ENCODE measurements at places on chromosomes 16 and 17.

DNA sequence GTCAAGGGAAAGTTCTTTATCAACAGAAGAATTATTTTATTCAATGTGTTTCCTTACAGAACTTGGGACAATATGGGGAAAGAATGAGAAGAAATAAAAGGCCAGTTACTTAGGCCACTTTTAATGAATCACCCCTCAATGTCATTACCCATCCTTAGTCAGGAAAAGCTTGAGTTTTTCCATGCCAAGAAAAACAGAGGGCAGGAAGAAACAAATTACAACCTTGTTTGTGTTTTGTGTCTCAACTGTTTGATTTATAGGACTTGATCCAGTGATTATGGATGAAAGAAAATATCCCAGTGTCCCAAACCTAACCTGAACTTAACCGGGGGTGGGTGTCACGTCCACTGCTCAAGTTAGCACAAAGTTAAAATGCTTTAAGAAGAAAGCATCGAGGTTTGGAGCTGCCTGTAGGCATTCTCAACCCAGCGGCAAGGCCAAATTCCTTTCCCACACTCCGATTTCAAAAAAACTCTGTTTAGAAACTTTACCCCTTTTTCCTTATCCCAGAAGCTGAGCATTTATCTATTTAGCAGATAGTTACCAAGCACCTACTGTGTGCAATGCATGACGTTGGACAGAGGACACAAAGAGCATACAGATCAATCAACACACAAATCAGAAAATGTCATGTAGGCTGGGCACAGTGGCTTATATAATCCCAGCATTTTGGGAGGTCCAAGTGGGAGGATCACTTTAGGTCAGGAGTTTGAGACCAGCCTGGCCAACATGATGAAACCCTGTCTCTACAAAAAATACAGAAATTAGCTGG is 14.0 kb upstream of the CYB5B start:
- DNase-seq = no peak

DNA sequence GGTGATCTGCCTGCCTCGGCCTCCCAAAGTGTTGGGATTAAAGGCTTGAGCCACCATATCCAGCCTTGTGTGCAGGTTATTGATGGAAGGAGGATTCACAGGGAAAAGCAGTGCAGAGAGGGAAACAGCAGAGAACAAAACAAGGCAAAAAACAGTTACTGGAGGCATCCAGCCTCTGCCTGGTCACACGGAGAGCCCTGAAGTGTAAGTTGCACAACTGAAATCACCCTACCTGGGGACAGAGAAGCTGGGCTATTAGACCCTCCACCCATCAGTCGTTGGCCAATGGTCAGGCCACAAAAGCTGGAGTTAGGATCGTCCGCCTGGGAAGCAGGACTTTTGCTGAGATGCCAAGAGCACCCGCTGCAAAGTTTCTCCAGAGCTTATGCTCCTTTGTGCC is 57.9 kb upstream of the BCO1 start:
- DNase-seq = no peak

DNA sequence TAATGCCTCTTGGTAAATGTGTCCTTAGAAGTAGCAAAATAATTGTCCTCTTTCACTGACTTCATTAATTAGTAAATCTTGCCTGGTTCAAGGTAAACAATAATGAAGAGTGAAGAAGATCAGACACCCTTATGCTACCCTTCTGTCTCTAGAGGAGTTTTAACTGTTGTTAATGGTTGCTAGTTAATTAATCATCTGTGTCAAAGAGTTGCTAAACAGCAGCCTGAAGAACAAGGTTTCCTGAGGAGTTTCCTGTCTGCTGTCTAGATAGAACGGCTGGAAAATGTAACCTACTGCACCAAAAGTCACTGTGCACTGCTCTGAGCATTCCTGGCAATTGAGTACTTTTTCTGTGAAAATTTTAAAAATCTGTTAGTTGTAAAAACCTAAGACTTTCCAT is 131.3 kb downstream of the NLK start:
- no peak for DNase-seq

GRCh38 chr16:59463776-59464175 is 729.7 kb upstream of the GOT2 start:
- no peak for DNase-seq

DNA sequence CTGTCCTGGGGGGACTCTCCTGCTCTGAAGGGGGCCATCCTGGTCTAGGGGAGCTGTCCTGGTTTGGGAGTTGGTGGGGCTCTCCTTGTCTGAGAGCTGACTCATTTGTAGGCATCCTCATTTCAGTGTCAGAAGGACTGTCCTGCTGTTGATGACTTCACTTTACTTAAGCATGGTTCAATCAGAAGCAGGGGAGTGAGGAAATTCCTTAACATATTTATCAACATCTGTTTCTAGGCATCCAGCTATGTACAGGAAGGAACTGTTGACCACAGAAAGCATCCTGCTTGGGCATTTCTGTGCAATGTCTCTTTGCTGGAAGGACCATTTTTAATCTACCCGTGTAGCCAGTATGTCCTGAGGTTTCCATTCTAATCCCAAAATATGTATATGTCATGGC is 502.7 kb upstream of the HSBP1 start:
- DNase-seq = no peak

- DNase-seq = no peak
Observed at GRCh38 chr16:7390974-7391373, 58.3 kb downstream of the RBFOX1 start.

- peak; percentile 30 for DNase-seq
Observed at GRCh38 chr16:23508589-23509440, 1.5 kb downstream of the GGA2 start.

GRCh38 chr16:19499006-19499405 is 22.9 kb downstream of the GDE1 start:
- no peak for DNase-seq

- no peak for DNase-seq
Observed at GRCh38 chr17:29007860-29008455, 2.1 kb upstream of the SEZ6 start.

GRCh38 chr17:31475378-31476162 is 84.1 kb downstream of the RAB11FIP4 start:
- no peak for DNase-seq

- DNase-seq = no peak
Observed at GRCh38 chr16:85501900-85502299, 111.2 kb upstream of the GSE1 start.

- peak; percentile 42 for DNase-seq
Observed at GRCh38 chr16:53509906-53510703, 7.1 kb upstream of the AKTIP start.

GRCh38 chr16:58317608-58318152 is 22.9 kb upstream of the PRSS54 start:
- no peak for DNase-seq

DNA sequence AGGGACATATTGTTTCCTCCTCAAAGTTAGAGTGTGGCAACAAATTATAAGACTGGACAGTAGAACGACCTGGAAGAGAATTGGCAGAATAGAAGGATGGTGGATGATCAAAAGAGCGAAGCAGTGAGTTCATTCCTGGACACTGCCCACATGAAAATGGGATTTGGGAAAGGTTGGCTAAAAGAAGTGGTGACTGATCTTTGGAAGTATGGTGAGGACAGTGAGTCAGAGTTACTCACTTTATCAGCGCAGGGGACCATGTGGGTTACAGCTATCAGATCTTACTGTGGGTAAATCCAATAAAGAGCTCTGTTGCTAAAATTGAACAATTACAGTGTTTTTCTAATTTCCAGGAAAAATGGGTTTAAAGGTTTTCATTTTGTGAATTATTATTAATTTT is 2.7 kb upstream of the TANC2 start:
- no peak for DNase-seq

DNA sequence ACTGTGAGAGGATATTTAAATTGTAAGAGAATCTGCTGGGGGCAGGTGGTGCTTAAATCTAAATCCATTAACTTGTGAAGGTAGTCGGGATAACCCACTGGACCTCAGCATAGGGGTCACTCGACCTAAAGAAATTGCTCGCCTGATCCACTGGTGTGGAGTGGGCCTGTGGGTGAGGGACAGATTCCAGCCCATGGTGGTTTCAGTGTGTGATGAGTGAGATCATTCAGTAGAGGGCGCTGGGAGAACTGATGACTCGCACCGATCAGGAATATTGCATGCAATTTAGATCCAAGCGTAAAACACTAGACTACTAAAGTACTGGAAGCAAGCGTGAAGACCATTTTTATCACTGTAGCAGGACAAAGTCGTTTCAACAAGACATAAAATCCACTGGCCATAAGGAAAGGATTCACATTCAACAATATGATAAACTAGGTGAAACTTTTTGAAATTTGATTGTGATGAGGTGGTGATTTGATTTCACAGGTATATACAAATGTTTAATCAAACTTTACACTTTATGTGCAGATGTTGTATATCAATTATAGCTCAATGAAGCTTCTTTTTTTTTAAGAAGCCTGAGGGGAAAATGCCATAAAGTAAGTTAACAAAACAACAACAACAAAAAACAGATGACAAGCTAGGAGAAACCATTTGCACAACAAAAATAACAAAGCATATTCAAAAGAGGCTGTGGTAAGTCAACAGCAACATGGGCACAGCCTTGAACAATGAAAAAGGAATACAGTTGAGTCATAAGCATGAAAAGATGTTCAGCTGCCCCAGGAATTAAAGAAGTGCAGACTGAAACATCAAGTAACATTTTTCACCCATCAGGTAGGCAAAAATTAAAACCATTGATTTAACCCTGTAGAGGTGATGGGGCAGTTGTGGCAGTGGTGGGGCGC is 7.5 kb upstream of the TMEM170A start:
- peak; percentile 29 for DNase-seq

- DNase-seq = peak; percentile 57
Observed at GRCh38 chr16:67246081-67246755, 1.1 kb downstream of the FHOD1 start.

DNA sequence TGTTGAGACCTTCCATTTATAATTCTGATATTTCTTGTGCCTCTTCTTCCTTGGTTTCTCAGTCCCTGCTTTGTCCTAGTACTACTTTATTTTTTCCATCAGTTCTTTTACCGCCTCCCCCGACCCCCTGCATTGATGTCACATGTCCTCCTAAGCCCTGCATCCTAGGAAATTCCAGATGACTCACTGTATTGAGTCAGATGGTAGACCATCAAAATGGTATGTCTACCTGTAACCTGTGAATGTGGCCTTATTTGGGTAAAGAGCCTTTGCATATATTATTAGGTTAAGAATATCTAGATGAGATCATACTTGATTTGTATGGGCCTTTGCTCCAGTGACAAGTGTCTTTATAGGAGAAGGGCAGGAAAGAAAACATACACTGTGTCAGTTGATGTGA is 515.3 kb upstream of the CA10 start:
- no peak for DNase-seq

- DNase-seq = no peak
Observed at GRCh38 chr16:5841974-5842373, 744.4 kb upstream of the EEF2KMT start.

DNA sequence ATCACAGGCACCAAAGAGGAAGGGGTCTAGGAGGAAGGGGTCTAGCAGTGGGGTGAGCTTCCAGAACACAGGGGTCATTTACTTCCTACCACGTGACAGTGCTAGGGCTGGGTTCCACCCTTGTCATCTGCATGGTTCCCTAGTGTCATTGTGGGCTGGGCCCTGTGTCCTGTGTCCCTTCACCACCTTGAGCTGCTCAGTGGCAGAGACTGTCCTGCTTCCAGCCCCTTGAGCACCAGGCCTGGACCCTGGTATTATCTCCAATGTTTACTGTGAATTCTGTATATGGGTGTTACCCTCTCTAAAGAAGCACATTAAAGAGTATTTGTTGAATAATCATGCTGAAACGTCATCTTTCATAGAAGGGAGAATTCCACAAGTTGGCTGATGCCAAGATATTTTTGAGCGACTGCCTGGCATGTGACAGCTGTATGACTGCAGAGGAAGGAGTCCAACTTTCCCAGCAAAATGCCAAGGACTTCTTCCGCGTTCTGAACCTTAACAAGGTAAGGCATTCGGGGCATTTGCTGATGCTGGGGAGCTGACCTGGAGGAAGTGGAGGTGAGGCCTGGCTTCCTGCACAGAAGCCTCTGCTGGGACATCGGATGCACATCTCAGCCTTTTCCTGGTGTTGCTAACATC is 5.5 kb downstream of the NARF start:
- DNase-seq = no peak

GRCh38 chr17:51006601-51007000 is 114.1 kb downstream of the SPAG9 start:
- no peak for DNase-seq

- no peak for DNase-seq
Observed at GRCh38 chr17:38439436-38439835, 11.2 kb downstream of the ARHGAP23 start.
